ENCODE measurements at places on chromosomes 6 and 20. TPM values are rescaled to one million over a fixed set of nuclear protein-coding genes. Genes with fewer than 3 reads are reported as not detected.

DNA sequence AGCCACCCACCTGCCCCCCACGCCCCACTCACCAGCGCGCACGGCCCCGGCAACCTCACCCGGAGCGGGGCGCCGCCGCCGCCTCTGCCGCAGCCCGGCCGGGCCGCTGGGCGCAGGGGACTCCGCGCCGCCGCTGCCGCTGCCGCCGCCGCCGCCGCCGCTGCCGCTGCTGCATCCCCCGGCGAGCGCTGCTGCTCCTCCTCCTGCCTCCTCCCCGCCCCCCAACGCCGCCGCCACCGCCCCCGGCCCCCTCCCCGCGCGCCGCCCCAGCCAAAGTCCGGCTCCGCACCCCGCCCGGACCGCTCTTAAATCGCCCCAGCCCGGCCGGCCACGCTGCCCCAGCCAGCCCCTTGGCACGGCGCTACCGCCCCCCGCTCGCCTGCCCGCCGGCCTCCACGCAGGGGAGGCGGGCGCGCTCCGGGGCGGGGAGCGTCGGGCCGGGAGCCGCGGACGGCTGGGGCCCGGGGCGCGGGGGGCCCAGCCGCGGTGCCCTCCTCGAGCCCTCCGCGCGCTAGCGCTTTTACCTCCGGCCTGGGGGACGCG is at the start of gene SULF2:
SULF2 (minus strand) TSS at position 171 of the 543 bp plus-strand sequence. CDS start 28,118 bp downstream, outside the sequence.
- H3K4me1 ChIP-seq: peaks cover 21% of the 10 kb centered on the region
- peaks cover 8% of the 10 kb centered on the region for H3K27me3 ChIP-seq
- H3K36me3 ChIP-seq: no peaks in the 10 kb centered on the region
- no peak for DNase-seq

The RAD21L1 gene
- total RNA-seq: not detected

DNA sequence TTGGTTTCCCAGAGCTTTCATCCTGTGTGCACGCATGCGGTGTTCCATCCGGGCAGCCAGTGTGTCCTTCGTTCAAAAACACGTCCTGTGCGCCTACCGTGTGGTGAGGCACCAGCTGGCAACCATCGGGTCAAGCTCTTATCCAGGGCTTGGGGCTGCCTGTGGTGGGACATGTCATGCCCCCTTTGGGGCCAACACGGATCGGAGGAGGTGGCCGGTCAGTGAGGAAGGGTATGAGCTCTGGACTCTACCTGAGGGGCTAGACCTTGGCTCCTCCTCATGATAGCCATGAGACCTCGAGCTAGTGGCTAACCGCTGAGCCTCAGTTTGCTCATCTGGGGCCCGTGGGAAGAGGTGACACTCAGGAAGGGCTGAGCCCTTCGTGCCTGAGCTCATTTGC is 158.5 kb upstream of the PMEPA1 start:
- H3K27ac ChIP-seq: no peak overlapping the region
- H3K36me3 ChIP-seq: no peaks in the 10 kb centered on the region
- no peaks in the 10 kb centered on the region for H3K27me3 ChIP-seq
- no peak overlapping the region for H3K4me3 ChIP-seq
- H3K4me1 ChIP-seq: no peaks in the 10 kb centered on the region

The MEP1A gene
- total RNA-seq: not detected

- no peak overlapping the region for H3K4me3 ChIP-seq
- no peak for DNase-seq
- H3K27ac ChIP-seq: no peak overlapping the region
These were observed 506.6 kb upstream of the MAN1A1 start for GRCh38 chr6:119856136-119856535.

- no peaks in the 10 kb centered on the region for H3K36me3 ChIP-seq
- H3K27me3 ChIP-seq: no peaks in the 10 kb centered on the region
- peak; percentile 59 for DNase-seq
- no peaks in the 10 kb centered on the region for H3K4me1 ChIP-seq
- no peak overlapping the region for H3K27ac ChIP-seq
These were observed 110.3 kb upstream of the EYA4 start for GRCh38 chr6:133130863-133131262.

DNA sequence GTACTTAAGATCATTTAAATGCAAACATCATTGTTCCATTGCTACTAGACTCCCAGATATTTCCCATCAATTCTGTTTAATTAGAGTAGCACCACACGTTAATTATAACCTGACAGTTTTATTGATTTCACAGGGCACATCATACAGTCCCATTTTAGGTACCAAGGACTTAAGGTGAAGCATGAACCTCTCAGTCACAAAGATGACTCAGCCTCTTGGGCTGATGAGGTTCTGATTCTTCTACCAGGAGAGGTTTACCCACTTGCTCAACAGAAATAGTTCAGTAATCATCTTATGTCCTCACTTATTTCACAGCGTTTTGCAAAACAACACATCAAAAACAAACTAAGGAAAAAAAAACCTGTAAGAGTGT is 98.5 kb downstream of the HIVEP2 start:
- no peaks in the 10 kb centered on the region for H3K36me3 ChIP-seq
- no peaks in the 10 kb centered on the region for H3K27me3 ChIP-seq
- peaks cover 51% of the 10 kb centered on the region for H3K4me1 ChIP-seq
- H3K27ac ChIP-seq: peak overlapping the region; percentile 83
- DNase-seq: no peak
- no peak overlapping the region for H3K4me3 ChIP-seq

The SASH1 gene
- 89.7 TPM for total RNA-seq

- H3K36me3 ChIP-seq: no peaks in the 10 kb centered on the region
- H3K4me3 ChIP-seq: no peak overlapping the region
- H3K27ac ChIP-seq: no peak overlapping the region
- DNase-seq: peak; percentile 12
- no peaks in the 10 kb centered on the region for H3K27me3 ChIP-seq
These were observed 24.8 kb upstream of the MYT1 start for GRCh38 chr20:64139199-64140060.

DNA sequence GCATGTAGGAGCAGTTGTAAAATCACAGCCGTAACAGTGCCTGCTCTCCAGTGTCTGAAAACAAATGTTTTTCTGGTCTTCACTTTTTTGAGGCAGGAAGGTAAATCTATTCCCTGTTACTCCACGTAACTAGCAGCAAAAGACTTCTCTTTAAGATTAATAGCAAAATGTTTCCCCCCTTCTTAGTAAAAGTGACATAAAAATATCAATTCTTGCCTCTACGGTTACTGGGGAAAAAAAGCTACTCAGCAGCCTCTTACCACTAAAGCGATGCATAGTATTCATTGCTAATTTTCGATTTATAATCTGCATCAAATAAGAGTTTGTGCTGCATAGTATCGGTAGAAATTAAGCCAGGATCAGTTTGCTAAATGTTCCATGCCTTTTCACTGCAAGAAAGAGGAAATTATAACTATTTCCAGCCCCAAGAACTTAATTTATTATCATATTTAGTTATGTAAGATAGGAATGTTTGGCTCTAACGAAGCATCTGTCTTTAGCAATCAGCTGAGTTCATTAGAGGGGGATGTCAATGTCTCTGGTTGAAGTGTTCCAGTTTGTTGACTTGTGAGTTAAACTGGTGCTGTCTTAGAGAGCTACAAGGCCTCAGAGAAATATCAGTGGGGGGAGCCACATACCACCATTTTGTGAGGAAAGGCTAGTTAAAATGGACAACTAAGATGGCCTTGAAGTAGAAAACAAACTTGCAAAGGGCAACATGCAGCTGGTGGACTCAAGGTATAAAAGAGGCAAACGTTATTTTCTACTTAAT is 617 bp upstream of the TSPYL1 start:
- peaks cover 42% of the 10 kb centered on the region for H3K4me1 ChIP-seq
- DNase-seq: no peak
- peak overlapping the region; percentile 99 for H3K27ac ChIP-seq
- H3K36me3 ChIP-seq: no peaks in the 10 kb centered on the region

DNA sequence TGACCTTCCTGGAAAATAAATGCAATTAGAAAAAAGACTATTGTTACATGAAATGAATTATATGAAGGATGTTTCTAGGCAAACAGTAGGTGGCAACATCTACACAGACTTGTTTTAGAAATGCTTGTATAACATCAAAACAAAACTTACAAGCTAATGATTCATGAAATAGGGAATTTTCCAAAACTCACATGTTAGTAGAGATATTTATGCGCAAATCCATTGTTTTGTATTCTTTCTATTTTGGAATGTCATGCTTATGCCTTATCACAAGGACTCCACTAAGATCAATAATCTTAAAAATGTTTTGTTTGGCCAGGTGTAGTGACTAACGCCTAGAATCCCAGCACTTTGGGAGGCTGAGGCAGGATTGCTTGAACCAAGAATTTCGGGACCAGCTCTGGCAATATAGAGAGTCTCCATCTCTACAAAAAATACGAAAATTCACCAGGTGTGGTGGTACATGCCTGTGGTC is 32.3 kb upstream of the LGSN start:
- H3K27ac ChIP-seq: peak overlapping the region; percentile 53
- no peaks in the 10 kb centered on the region for H3K36me3 ChIP-seq
- H3K27me3 ChIP-seq: no peaks in the 10 kb centered on the region
- DNase-seq: no peak

DNA sequence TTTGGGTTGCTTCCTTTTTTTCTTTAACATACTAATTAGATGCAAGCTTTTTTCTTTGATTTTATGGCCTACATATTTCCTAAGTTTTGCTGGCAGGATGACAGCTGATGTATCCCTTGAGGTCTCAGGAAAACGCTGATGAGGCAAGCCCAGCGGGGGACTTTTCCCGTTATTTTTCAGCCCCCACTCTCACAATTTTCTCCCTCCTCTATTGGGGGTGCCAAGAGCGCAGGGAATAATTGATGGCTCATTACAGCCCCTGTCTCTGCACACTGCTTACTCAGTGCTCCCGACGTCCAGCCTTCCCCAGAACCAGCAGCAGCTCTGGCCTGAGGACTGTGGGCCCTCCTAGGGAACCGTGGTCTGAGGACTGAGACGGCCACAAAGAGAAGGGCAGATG is 38.6 kb upstream of the VSTM2L start:
- no peaks in the 10 kb centered on the region for H3K27me3 ChIP-seq
- H3K27ac ChIP-seq: no peak overlapping the region
- H3K4me1 ChIP-seq: no peaks in the 10 kb centered on the region
- no peak overlapping the region for H3K4me3 ChIP-seq

The ULBP1 gene
- 0.52 TPM for total RNA-seq

GRCh38 chr6:75842732-75843131 is 93.7 kb downstream of the MYO6 start:
- peak overlapping the region; percentile 0 for H3K27ac ChIP-seq
- peaks cover 4% of the 10 kb centered on the region for H3K4me1 ChIP-seq

DNA sequence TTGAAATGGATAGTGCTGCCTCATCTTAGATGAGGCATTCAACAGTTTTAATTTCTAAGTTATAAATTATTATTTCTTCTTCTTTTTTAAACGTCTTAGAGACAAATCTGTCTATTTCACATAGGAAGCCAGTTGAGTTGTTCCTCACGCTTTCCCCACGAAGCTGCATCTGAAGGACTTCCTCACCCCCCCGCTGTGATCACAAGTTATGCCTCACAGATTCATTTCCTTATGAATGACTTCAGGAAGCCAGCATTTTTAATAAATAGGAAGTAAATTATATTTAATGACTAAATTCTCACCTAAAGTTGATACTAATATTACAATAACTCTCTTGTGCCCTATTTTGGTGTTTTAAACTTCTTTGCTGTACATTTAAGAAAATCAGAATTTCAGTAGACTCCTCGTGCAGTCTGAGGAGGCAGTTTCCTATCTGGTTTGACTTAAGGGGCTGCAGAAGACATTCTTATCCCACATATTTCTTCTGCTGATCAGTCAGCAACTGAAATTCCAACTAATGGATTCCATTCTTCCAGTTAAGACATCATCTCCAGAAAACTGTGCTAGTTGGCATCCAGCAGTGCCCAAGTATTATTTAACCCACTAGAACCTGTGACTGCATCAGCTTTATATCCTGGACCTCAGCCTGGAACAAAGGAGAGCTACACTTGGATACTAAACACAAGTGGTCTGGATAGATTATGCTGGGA is 182.7 kb upstream of the CCN2 start:
- no peak for DNase-seq
- H3K36me3 ChIP-seq: no peaks in the 10 kb centered on the region
- H3K4me1 ChIP-seq: peaks cover 12% of the 10 kb centered on the region
- no peak overlapping the region for H3K27ac ChIP-seq

The FKBP1C gene
- not detected for total RNA-seq

- no peaks in the 10 kb centered on the region for H3K27me3 ChIP-seq
- peaks cover 13% of the 10 kb centered on the region for H3K4me1 ChIP-seq
- no peak for DNase-seq
These were observed 18.6 kb downstream of the ELOVL5 start for GRCh38 chr6:53330137-53330536.

The CAP2 gene
- total RNA-seq: 6.5 TPM

The SLC17A4 gene
- total RNA-seq: not detected

DNA sequence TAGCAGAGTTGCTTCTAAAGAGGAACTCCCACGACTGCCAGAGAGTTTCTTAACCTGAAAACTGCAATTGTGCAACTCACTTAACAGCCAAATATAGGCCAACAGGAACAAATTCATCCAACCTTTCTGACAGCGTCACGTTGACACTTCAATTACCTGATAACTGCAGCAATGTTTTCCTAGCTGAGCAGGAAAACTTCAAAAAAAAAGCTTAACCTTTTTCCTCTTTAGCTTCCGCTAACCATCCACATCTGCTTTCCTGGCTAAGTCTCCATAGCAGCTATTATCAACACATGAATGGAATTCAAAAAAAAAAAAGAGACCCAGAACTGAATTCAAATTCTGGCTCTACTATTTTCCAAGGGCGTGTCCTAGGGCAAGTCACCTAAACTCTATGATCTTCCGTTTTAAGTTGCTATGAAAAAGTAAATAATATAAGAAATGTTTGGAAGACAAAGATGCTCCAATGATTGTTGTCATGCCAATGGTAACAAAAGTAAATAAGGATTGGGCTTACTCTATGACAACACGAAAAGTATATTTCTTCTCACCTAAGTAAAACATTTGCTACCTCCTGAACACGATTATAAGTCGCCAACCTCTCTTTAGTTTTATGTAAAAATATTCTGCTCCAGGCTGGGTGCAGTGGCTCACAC is 524.6 kb upstream of the JARID2 start:
- H3K27ac ChIP-seq: peak overlapping the region; percentile 78
- no peak overlapping the region for H3K4me3 ChIP-seq
- peaks cover 11% of the 10 kb centered on the region for H3K4me1 ChIP-seq
- H3K36me3 ChIP-seq: no peaks in the 10 kb centered on the region
- H3K27me3 ChIP-seq: no peaks in the 10 kb centered on the region

- H3K27me3 ChIP-seq: no peaks in the 10 kb centered on the region
- no peak overlapping the region for H3K4me3 ChIP-seq
- no peaks in the 10 kb centered on the region for H3K4me1 ChIP-seq
- no peak for DNase-seq
- no peaks in the 10 kb centered on the region for H3K36me3 ChIP-seq
These were observed 57.0 kb upstream of the BMP6 start for GRCh38 chr6:7668936-7669335.

DNA sequence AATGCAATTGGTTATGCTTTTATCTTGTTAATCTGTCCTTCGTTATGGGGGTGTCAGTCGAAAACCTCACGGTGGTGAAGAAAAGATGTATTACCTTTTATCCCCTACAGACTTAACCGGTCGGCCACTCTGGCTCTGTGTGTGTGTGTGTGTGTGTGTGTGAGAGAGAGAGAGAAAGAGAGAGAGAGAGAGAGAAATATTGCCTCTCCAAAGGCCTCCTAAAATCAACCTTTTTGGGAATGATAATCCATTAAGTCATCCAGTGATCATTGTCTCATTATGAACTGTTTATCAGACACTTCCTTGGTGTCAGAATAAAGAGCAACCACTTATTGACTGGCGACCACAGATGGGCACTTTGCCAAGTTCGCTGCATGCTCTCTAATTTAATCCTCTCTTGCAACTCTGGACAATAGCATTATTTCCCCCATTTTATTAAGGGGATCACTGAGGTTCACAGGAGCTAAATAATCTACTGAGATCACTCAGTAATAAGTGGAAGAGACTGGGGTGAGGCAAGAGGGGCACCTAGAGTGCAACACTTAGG is 30.7 kb downstream of the SLC35D3 start:
- no peak for DNase-seq
- H3K36me3 ChIP-seq: no peaks in the 10 kb centered on the region
- no peaks in the 10 kb centered on the region for H3K27me3 ChIP-seq
- H3K4me3 ChIP-seq: no peak overlapping the region

The CRISP3 gene
- total RNA-seq: 0.81 TPM
